ENCODE measurements at places on chromosomes 2 and 18.

DNA sequence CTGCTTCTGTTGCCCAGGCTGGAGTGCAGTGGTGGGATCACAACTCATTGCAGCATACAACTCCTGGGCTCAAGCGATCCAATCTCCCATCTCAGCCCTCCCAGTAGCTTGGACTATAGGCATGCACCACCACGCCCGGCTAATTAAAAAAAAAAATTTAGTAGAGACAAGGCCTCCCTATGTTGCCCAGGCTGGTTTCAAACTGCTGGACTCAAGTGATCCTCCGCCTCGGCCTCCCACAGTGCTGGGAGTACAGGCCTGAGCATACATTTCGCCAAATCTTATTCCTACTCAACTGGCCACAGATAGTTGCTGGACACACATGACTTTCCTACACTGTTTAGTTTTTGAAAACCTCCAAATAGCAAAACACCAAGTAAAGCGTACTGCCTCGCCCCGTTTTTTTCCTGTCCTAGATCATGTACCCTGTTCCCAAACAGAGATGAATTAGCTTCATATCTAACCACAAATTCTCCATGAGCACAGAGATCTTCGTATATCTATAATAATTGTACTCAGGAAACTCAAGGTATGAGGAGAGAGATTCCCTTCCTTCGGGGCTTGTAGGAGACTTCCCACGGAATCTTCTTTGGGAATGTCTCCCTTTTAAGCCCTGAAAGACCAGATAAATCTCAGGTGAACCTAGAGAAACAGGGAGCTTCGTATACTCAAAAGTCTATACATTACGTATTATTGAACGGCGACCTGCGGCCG lies 598 bp upstream of the C2orf69 start:
- no peak for DNase-seq

GRCh38 chr18:40109252-40110049 lies 1845.6 kb upstream of the PIK3C3 start:
- no peak for DNase-seq

DNA sequence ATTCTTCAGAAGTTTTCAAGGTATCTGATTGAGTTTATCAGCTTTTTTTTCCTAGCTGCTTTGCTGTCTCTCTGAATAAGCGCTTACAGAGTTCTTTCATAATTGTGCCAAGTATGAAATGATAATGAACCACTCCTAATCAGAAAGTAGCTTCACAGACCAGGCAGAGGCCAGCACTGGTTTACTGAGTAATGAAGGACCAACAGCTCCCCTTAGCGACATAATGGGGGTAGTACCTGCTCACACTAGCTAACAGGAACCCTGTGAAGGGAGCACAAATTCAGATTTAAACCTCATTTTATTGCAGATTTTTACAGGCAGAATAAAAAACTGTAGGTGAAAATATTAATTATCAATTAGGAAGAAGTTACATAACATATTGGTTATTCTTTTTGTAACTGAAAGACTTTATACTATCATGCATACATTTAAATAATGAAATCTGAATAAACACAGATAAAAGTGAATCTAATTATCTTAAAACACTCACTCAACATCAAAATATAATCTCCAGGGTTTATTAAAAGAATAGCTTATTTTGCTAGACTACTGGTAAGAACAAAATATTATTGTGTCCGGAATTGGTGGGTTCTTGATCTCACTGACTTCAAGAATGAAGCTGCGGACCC lies 53.7 kb upstream of the LRRC30 start:
- DNase-seq, result no peak

DNA sequence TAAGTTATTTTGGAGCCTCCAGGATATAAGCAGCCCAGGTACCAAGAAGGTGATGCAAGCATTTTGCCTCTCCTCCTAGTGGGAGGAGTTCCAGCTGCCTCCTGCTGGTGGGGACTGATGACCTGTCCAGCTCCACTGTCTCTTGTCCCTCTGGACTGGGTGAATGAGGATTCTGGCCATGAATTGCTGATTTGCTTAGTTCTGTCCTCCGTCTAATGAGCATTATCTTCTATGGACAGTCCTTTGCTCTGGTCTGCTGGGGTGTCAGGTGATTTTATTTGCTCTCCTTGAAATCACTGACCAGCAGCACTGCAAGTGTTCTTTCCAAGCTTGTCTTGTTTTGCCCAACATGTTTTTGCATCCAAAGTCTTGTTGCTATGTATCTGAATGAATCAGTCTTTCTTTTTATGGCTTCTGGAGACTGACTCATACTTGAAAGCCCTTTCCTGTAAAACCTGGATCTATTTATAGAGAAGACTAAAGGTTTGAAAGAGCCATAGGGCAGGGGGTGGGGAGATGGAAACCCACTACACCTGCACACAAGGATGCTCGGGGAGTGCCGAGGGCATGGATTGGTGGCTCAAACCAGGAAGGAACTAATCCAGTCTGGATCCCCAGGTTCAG lies 40.5 kb upstream of the EFHD1 start:
- no peak for DNase-seq

- DNase-seq, result no peak
Observed at GRCh38 chr2:30871980-30872789, 64.9 kb upstream of the CAPN13 start.

- DNase-seq, result no peak
Observed at GRCh38 chr18:25467226-25467987, 115.4 kb upstream of the ZNF521 start.

GRCh38 chr18:66640431-66640830 lies 36.5 kb upstream of the CDH19 start:
- no peak for DNase-seq

DNA sequence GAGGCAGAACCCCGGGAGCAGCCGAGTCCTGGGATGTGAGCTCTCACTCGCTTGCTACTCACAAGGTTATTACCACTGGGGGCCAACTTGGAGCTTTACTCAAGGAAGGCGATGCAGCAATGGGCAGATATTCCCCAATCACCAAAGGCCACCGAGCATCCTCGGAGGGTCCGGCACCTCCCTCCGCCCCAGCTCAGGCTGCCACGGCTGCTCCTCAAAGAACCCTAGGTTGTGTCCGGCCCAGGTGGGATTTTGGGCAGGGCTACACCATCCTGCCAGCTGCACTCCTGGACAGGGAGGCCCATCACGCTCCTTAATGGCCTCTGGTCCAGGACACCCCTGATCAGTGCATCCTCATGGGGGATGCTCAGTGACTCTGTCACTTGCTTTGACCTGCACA lies 24.8 kb downstream of the FBLN7 start:
- DNase-seq, result no peak

GRCh38 chr18:59518705-59519104 lies 159.6 kb upstream of the LMAN1 start:
- DNase-seq, result no peak

GRCh38 chr18:5284808-5285207 lies 10.7 kb downstream of the ZBTB14 start:
- DNase-seq, result no peak

DNA sequence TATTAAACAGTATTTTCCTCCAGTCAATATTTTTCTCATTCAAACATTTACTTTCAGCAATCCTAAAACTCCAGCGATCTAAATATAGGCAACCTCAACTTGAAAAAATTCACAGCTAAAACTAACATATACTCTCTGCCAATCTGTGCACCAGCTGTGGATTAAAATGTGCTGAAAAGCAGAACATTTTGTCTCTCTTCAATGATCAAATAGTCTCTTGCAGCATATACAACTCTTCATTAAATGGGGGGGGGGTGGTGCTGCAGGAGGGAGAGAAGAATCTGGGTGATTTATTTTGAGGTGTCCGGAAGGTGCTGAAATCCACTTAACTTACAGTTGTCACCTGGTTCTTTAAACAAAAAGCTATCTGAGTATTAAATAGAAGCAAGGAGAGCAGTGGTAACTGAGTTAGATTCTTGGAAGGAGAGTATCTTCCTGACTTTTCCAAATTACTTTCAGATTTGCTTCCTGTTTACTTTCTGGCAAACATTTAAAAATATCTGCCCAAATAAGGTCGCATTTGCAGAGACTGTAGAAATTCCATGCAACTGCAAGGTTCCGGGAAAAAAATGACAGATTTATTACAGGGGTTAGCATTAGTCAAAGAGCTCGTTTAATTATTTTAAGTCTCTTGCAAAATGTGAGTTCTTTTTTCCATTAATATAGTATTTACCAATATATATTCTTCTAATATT lies 904.7 kb upstream of the ACVR2A start:
- DNase-seq, result no peak

DNA sequence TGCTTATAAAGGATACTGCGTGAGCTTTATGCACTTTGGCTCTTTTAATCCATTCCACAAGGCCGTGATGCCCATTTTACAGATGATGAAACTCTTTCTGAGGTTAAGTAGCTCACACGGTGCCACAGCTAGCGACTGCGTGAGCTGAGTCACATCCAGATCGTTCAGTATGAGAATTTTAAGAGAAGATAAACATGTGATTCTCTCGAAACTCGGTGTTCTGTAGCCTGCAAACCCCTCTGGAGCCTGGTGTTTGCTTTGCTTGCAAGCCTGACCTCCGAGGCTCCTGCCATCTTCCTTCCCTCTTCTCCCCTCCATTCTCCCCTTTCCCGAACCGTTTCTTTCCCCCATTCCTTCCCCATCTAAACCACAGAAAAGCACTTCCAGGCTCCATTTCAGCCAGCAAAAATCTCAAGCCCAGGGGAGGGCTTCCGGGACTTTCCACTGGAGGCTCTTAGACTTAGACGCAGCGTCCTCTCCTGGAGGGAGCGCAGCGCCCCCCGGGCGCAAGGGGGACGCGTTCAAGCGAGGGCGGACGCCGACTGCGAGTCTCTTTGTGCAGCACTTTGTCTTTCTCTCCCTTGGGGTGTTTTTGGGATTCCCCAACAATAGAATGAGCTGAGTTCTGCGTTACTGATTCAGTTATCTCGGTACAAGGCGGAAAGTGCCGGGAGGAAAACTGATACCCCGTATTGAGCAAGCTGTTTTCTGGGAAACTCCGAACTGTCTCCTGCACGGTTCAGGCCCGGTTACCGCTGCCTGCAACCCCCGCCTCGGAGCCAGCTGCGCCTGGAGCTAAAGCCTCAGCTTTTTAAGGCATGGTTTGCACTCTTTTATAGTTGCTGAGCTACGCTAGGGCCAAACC lies 38.0 kb downstream of the CYP1B1 start:
- no peak for DNase-seq

DNA sequence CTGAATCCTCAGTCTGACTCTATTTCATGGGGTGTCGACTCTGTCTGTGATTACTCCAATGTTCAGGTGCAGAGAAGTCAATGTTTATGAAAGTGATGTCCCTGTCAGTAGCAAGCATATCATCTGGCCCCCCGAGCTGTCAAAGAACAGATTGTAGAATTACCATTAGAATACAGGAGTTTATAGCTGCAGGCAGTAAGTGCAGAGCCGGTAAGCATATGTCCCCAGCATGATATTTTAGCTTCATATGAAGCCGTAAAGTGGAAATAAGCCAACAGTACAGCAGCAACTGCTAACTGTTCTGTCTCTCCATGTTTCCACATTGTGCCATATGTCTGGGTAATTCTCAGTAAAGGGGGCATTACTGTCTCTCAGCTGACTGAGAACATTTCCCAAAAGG lies 541.8 kb downstream of the SOX11 start:
- no peak for DNase-seq

GRCh38 chr2:72824224-72824842 lies 1.5 kb downstream of the EXOC6B start:
- DNase-seq, result no peak

- no peak for DNase-seq
Observed at GRCh38 chr2:157333304-157334047, 7.9 kb upstream of the ERMN start.

- no peak for DNase-seq
Observed at GRCh38 chr2:132726155-132726554, 56.1 kb upstream of the LYPD1 start.

DNA sequence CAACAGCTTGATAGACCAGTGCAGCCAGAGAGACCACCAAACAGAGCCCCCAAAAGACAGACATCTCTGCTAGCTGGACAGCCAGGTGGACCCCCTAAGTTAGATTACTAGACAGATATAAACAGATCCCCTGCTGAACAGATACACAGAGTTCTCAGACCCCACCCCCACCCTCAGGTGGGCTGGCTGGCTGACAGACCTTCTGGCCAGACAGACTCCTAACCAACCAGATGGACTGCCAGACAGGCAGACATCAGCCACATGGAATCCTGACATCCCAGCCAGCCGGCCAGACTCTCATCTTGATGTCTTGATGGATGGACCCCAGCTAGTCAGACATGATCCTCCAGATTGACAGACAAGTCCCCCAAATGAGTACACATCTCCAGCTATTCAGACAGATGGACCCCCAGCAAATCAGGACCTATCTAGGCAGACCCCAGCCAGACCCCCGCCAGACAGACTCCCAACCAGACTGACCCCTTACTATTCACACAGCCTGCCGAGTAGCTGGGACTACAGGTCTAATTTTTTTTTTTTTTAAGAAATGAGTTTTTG lies 18.0 kb downstream of the PTPN18 start:
- no peak for DNase-seq

DNA sequence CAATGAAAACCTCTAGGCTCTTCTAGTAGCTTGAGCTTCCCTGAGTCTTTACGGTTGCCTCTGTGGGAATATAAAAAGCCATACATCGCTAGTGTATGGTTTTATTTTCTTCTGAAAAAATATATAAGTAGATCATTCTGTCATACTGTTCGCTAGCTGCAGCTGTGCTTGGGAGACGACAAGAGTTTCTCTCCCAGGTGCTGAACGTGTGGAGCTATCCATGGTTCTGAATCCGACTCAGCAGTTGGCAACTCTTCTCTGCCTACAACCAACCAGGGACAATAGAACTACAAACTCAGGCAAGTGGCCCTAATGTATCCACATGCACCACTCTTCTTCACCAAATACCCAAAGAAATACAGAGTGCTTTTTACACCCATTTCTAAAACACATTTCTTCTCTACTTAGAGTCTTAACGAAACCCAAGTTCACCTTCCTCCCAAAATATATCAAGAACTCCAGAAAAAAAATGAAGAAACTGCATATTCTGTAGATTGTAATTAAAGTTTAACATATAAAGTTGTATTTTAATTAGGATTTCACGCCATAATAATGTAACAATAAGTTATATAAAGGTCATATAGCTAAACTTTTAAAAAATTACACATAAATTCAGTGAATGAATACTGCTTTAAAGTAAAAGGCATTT lies 2.2 kb upstream of the KCNH7 start:
- no peak for DNase-seq

GRCh38 chr2:213105212-213105611 lies 46.2 kb downstream of the IKZF2 start:
- DNase-seq, result no peak

GRCh38 chr2:26581991-26582842 lies 58.9 kb downstream of the CIB4 start:
- DNase-seq, result no peak

Data from SIG-M5 (cell line).